ENCODE measurements at places on chromosomes 11 and 22. TPM values are rescaled to one million over a fixed set of nuclear protein-coding genes. Genes with fewer than 3 reads are reported as not detected.

DNA sequence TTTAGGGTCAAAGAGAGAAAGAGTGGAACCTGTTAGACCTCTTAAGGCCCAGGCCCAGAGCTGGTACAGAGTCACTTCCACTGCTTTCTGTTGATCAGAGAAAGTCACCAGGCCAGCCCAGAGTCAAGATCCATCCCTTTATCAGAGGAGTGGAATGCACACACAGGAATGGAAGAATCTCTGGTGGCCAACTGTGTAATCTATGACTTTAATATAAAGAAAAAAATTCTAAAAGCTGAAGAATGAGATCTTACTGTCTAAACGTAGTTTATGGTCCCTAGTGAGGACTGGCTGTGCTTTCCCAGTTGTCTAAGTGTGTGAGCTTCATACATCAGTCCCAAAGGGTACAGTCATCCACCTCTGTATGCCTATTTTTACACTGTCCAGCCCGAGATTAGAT, 51.0 kb downstream of the PPFIBP2 start:
- H3K4me1 ChIP-seq, result no peaks in the 10 kb centered on the region
- H3K27me3 ChIP-seq, result no peaks in the 10 kb centered on the region
- H3K4me3 ChIP-seq, result no peak overlapping the region
- peaks cover 5% of the 10 kb centered on the region for H3K36me3 ChIP-seq
- no peak overlapping the region for H3K27ac ChIP-seq

- H3K4me3 ChIP-seq, result no peak overlapping the region
- peaks cover 50% of the 10 kb centered on the region for H3K4me1 ChIP-seq
- no peak overlapping the region for H3K27ac ChIP-seq
- peaks cover 17% of the 10 kb centered on the region for H3K36me3 ChIP-seq
- H3K27me3 ChIP-seq, result no peaks in the 10 kb centered on the region
These were observed 47.0 kb upstream of the ARFGAP3 start for GRCh38 chr22:42904050-42904449.

GRCh38 chr11:104694259-104695064, 203.8 kb downstream of the CASP12 start:
- no peaks in the 10 kb centered on the region for H3K4me1 ChIP-seq
- no peaks in the 10 kb centered on the region for H3K27me3 ChIP-seq
- no peak for DNase-seq
- H3K4me3 ChIP-seq, result no peak overlapping the region

GRCh38 chr11:46055371-46055770, 65.9 kb downstream of the PHF21A start:
- no peaks in the 10 kb centered on the region for H3K36me3 ChIP-seq
- peaks cover 38% of the 10 kb centered on the region for H3K4me1 ChIP-seq
- H3K27ac ChIP-seq, result no peak overlapping the region
- no peaks in the 10 kb centered on the region for H3K27me3 ChIP-seq
- DNase-seq, result no peak

GRCh38 chr11:11349870-11350337, 3.1 kb downstream of the CSNK2A3 start:
- H3K4me3 ChIP-seq, result no peak overlapping the region
- no peak for DNase-seq
- peak overlapping the region; percentile 57 for H3K27ac ChIP-seq
- H3K36me3 ChIP-seq, result peaks cover 10% of the 10 kb centered on the region
- H3K4me1 ChIP-seq, result peaks cover 44% of the 10 kb centered on the region
- H3K27me3 ChIP-seq, result peaks cover 12% of the 10 kb centered on the region

GRCh38 chr11:20208622-20209111, 48.4 kb upstream of the DBX1 start:
- H3K27me3 ChIP-seq, result peaks cover 56% of the 10 kb centered on the region
- H3K4me1 ChIP-seq, result no peaks in the 10 kb centered on the region
- DNase-seq, result no peak

DNA sequence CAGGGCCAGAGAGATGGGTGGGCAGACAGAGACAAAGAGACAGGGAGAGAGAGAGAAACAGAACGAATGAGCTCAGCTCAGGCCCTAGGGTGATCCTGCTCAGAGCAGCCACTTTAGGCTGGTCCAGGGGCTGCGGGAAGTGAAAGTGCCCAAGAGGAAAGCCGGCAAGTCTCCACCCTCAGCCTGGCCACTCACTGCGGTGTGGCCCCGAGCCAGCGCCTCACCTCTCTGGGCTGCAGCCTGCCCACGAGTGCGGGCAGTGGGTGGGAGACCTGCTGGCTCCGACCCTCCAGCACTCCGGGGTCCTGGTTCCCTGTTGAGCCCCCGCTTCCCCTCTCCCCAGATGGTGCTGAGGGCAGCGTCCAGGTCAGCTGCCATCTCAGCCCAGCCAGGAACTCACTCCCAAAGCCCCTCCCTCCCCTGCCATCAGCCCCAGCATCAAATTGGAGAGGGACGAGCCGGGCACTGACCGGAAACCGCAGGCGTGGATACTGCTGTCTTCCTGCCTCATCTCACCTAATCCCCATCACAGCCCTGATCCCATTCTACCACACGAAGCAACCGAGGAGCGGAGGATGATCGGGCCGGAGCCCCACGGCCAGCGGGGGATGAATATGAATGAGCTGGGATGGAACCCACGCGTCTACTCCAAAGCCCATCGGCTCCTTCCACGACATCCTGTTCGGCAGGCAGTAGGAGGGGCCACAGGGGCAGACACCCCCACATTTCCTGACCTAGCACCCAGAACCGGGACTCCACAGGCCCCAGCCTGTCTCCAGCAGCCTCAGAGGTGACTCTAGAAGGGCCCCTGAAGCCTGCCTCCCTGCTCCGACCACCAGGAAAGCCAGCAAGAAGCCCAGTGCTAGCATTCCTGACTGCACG, 16.9 kb downstream of the ELFN2 start:
- no peaks in the 10 kb centered on the region for H3K4me1 ChIP-seq
- peak; percentile 80 for DNase-seq
- H3K27me3 ChIP-seq, result peaks cover 6% of the 10 kb centered on the region
- no peak overlapping the region for H3K27ac ChIP-seq
- H3K4me3 ChIP-seq, result no peak overlapping the region

- H3K4me1 ChIP-seq, result no peaks in the 10 kb centered on the region
- no peaks in the 10 kb centered on the region for H3K27me3 ChIP-seq
- H3K36me3 ChIP-seq, result no peaks in the 10 kb centered on the region
- H3K4me3 ChIP-seq, result no peak overlapping the region
These were observed 81.7 kb downstream of the PRCP start for GRCh38 chr11:82818409-82819043.

DNA sequence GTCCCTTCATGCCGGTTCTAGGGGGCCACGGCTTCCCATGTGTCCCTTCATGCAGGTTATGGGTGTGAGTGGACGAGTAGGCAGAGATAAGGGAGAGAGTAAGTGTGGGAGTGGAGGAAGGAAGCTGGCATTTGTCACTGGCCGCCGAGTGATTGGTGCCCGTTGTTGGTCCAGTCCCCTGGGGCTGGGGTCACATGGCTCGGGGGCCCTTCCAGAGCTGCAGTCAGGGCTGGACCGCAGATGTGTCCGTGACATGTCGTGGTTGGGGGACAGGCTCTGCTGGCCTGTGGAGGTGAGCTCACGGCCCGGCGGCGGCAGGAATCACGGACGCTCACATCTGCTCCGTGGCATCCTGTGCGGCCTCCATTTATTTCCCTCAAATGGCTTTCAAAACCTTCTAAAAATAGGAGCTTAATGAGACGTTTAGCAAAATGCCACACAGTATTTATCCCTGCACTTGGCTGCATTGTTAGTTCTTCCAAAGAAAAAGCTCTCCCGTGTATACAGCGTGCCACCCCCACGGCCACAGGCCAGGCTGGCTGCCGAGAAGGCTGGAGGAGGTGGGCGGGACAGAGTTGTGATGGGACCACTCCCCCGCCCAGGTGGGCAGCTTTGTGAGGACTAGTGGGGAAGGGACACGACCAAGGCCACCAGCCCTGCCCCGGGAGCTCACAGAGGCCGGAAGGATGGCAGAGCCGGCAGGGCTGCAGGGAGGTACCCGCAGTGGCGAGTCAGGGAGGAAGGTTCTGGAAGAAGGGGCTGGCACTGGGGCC, 386.7 kb downstream of the TBC1D22A start:
- no peak overlapping the region for H3K4me3 ChIP-seq
- no peaks in the 10 kb centered on the region for H3K27me3 ChIP-seq
- no peak overlapping the region for H3K27ac ChIP-seq
- H3K4me1 ChIP-seq, result peaks cover 7% of the 10 kb centered on the region
- DNase-seq, result no peak

GRCh38 chr11:130769782-130770535, 146.3 kb downstream of the SNX19 start:
- H3K27me3 ChIP-seq, result no peaks in the 10 kb centered on the region
- peaks cover 65% of the 10 kb centered on the region for H3K4me1 ChIP-seq
- H3K27ac ChIP-seq, result no peak overlapping the region

BACE1 gene
- total RNA-seq, result 67.2 TPM

Data from chondrocyte (in vitro differentiated cells).